ENCODE measurements at places on chromosomes 7 and 10. TPM values are rescaled to one million over a fixed set of nuclear protein-coding genes. Genes with fewer than 3 reads are reported as not detected.

- no peak overlapping the region for H3K27ac ChIP-seq
- no peak for DNase-seq
- H3K27me3 ChIP-seq = no peaks in the 10 kb centered on the region
- no peak overlapping the region for H3K4me3 ChIP-seq
- H3K4me1 ChIP-seq = peaks cover 14% of the 10 kb centered on the region
Measured at GRCh38 chr10:78578929-78579328, 489.8 kb upstream of the ZMIZ1 start.

DENND2A gene
- 23.7 TPM for total RNA-seq

DNA sequence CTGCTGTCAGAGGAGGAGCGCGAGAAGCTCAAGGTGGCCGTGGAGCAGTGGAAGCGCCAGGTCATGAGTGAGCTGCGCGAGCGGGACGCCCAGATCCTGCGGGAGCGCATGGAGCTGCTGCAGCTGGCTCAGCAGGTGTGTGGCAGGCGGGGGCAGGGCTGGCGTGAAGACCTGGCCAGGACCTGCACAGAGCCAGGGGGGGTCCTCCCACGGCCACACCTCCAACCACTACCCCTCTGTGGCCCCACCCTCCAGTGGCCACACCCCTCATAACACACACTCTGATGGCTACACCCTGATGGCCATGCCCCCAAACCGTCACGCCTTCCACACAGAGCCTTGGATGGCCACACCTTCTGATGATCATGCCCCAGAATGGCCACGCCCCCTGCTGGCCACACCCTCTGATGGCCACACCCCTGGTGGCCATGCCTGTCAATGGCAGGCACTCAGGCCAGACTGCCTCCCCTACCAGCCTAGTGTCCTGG is 23.4 kb upstream of the DPYSL4 start:
- no peak overlapping the region for H3K27ac ChIP-seq
- peaks cover 17% of the 10 kb centered on the region for H3K27me3 ChIP-seq
- DNase-seq = peak; percentile 87
- no peaks in the 10 kb centered on the region for H3K36me3 ChIP-seq

DNA sequence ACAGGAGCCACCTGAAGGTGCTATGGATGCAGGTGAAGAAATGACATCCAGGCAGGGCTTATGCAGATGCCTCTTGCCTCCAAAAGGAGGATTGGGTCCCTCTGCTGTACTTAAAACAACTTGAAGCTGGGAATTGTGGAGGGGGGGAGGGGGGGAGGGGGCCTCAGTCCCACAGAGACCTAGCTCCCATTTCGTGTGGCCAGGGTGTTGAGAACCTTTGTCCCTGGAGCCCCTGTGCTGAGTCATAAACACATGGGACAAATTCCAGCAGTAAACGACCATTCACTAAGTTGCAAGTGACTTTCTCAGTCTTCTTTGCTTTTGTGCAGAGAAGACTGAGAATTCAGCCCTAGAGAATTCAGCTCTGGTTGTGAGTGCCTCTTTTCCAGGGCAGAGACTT is 96.5 kb upstream of the PODXL start:
- no peak overlapping the region for H3K4me3 ChIP-seq
- H3K27ac ChIP-seq = no peak overlapping the region
- no peaks in the 10 kb centered on the region for H3K36me3 ChIP-seq
- peaks cover 38% of the 10 kb centered on the region for H3K4me1 ChIP-seq

HABP2 gene
- not detected for total RNA-seq

GRCh38 chr7:90749774-90750173 is 153.7 kb downstream of the CDK14 start:
- H3K4me3 ChIP-seq = no peak overlapping the region
- H3K4me1 ChIP-seq = peaks cover 6% of the 10 kb centered on the region
- H3K27ac ChIP-seq = no peak overlapping the region
- H3K36me3 ChIP-seq = peaks cover 3% of the 10 kb centered on the region
- H3K27me3 ChIP-seq = no peaks in the 10 kb centered on the region

AEBP1 gene
- total RNA-seq = 16.7 TPM

OPALIN gene
- not detected for total RNA-seq

DNA sequence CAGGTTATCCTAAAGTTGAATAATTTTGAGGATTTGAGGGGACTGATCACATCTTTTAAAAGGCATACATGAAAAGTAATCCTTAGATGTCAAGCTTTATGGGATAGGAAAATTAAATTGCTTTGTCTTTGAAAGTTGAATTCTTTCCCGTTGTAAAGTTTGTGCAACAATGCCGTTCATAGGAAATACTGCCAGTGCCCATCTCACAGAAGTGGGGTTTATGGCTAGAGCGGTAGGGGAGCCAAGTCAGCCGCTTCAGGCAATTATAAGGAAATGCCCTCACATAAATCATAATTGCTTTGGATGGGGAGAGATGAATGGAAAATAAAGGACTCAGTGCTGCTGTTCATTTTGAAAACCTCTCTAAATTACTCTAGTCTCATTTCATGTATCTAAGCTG is 18.1 kb downstream of the CDC123 start:
- peaks cover 24% of the 10 kb centered on the region for H3K36me3 ChIP-seq
- no peaks in the 10 kb centered on the region for H3K4me1 ChIP-seq
- no peak overlapping the region for H3K4me3 ChIP-seq
- no peak overlapping the region for H3K27ac ChIP-seq

DNA sequence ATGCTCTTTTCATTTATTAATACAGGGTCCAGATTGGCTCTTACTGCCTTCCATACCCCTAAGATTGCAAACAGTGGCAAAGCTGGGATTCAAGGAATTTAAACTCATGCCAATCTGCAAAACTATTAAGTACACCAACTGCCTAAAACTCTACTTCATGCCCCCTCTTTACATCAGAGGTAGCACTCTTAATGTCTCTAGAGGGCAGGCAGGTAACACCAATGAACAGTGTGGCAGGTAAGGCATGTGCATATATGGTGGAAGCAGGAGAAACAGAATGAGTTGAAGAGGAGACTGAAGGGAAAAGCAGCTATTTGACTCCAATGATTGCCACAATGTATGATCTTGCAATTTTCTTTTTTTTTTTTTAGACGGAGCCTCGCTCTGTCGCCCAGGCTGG is 156.7 kb downstream of the BTAF1 start:
- H3K27ac ChIP-seq = no peak overlapping the region
- H3K36me3 ChIP-seq = no peaks in the 10 kb centered on the region
- no peaks in the 10 kb centered on the region for H3K27me3 ChIP-seq
- no peaks in the 10 kb centered on the region for H3K4me1 ChIP-seq

TFPI2 gene
- total RNA-seq = 1.5 TPM

DNA sequence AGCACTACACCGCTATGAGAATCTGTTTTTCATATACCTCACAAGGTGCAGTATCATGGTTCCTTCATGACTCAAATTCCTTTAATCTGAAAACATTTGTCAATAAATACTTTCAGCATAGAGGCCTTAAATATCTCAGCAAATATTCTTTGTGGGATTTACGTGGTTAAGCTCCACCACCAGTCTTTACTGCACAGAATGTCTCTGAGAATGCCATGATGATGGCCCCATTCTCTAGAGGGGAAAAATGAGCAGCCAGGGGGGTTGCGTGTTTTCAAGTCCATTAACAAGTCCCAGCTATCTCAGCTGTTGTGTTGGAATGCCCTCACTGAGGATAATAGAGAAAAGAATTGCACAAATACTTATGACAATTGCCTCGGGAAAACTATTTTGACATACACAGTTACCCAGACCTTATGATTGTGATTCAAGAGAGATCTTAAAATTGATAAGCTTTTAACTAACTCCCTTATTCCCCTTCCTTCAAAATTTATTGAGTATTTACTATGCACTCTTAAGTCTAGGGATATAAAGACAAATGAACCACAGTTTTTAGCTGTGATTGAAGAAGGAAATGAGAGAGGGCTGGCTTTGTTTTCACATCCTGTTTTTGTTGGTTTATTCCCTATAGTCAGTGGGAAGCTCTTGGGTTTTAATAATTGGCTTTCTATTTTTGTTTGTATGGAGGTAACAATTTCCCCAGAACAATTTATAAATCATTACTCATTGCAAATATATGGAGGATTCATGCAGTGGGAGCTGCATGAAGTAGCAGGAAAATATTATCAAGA is 176.5 kb upstream of the VWC2 start:
- no peak overlapping the region for H3K4me3 ChIP-seq
- H3K4me1 ChIP-seq = no peaks in the 10 kb centered on the region
- H3K27ac ChIP-seq = no peak overlapping the region

OR6B1 gene
- not detected for total RNA-seq

- no peak for DNase-seq
- H3K4me1 ChIP-seq = no peaks in the 10 kb centered on the region
- H3K36me3 ChIP-seq = no peaks in the 10 kb centered on the region
- no peak overlapping the region for H3K4me3 ChIP-seq
- H3K27me3 ChIP-seq = no peaks in the 10 kb centered on the region
Measured at GRCh38 chr7:40531956-40532355, 397.2 kb downstream of the SUGCT start.

GRCh38 chr7:111414374-111414773 is 147.9 kb downstream of the IMMP2L start:
- no peaks in the 10 kb centered on the region for H3K27me3 ChIP-seq
- no peaks in the 10 kb centered on the region for H3K36me3 ChIP-seq
- peaks cover 7% of the 10 kb centered on the region for H3K4me1 ChIP-seq
- no peak overlapping the region for H3K4me3 ChIP-seq

DNA sequence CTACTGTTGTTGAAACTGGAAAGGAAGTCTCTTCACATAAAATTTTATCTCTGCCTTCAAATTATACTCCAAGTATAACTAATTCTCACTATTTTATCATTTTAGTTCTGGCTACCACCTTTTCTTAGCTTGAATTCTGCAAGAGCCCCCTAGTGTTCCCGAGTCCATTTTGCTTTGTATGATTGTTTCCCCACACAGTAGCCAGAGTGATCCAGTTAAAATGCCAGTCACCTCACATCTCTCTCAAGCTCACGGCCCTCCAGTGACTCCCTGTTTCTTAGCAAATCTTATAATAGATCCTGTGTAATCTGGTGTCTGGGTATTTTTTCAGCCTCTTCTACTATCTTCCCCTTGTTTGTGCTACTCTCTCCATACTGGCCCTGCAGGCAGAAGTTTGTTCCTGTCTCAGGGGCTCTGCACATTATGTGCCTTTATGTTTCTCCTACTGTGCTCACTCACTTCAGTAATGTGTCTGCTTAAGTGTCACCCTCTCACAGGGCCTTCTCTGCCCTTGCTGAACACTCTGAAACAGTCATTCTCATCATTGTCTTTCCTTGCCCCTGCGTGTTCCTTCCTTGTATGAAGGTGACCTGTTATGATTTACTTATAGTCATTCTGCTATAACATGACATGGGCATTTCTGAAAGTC is 8.9 kb downstream of the WAC start:
- DNase-seq = peak; percentile 22
- H3K27me3 ChIP-seq = no peaks in the 10 kb centered on the region
- no peak overlapping the region for H3K27ac ChIP-seq

- no peaks in the 10 kb centered on the region for H3K27me3 ChIP-seq
- no peaks in the 10 kb centered on the region for H3K36me3 ChIP-seq
- H3K4me1 ChIP-seq = no peaks in the 10 kb centered on the region
- no peak overlapping the region for H3K4me3 ChIP-seq
Measured at GRCh38 chr10:66983475-66983818, 57.6 kb downstream of the LRRTM3 start.

DNA sequence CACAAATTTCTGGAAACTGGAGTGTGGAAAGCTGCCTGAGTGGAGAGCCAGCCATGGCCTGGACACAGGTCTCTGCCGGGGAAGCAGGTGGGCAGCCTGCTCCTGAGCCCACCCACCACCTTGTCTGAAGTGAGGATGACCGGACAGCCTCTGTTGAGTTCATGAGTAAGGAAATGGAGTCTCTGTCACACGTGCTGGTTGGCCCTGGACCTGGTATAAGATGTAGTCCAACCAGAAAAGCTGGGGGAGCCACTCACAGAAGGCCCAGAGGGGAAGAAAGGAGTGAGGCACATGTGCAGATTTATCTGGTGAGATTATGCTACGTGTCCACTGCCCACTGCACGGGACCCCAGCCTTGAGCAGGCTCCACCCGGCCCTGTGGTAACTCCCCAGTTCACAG is 383.5 kb downstream of the GRID1 start:
- no peak overlapping the region for H3K4me3 ChIP-seq
- no peak for DNase-seq
- no peaks in the 10 kb centered on the region for H3K27me3 ChIP-seq

DNA sequence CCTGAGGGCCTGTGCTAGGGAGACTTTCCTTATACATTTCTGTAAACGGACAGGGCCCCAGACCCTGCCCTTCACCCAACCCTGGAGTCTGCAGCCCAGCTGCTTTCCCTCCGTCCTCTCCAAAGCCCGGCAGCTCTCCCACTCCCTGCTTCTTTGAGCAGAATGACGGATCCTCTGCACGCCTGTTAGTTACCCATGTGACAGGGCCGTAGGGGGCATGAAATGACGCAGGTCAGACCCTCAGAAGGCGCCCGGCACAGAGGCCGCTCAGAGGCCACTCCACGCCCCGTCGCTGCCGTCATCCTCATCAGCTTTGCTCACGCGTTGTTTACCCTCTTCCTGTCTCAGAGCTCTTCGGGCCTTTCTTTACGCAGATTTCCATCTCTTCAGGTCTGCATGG is 60.2 kb upstream of the MKRN1 start:
- H3K27ac ChIP-seq = no peak overlapping the region
- no peak for DNase-seq
- H3K4me1 ChIP-seq = peaks cover 20% of the 10 kb centered on the region

TAS2R3 gene
- total RNA-seq = 1.2 TPM

- peaks cover 98% of the 10 kb centered on the region for H3K27me3 ChIP-seq
- DNase-seq = peak; percentile 73
- H3K36me3 ChIP-seq = no peaks in the 10 kb centered on the region
- H3K4me3 ChIP-seq = peak overlapping the region; percentile 83
- H3K27ac ChIP-seq = no peak overlapping the region
Measured at GRCh38 chr10:117544004-117544701, 1.6 kb downstream of the EMX2 start.

DNA sequence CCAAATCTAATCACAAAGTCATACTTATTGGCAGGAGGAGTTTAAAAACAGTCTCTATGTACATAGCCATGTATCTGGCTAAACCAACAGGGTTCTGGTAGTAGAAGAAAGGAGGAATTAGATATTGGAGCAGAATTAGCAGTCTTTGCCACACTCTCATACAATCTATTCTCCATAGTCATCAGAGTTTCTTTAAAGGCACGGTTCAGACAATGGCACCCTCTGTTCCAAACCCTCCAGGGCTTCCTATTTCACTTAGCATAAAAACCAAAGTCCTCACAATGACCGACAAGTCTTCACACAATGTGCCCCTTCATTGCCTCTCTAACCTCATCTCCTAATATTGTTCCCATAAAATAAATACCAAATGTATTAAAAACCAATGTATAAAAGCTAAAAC is 12.7 kb downstream of the ZNF438 start:
- DNase-seq = peak; percentile 57
- H3K27ac ChIP-seq = no peak overlapping the region
- no peak overlapping the region for H3K4me3 ChIP-seq
- H3K27me3 ChIP-seq = no peaks in the 10 kb centered on the region
- H3K36me3 ChIP-seq = no peaks in the 10 kb centered on the region
- H3K4me1 ChIP-seq = peaks cover 29% of the 10 kb centered on the region

GRCh38 chr10:114239117-114239993 is at the start of gene VWA2:
Gene VWA2 (plus strand): TSS chr10:114239254. CDS start chr10:114248714, 9,460 bp downstream.
- H3K27ac ChIP-seq = no peak within 1 kb of the TSS
- peak within 1 kb of the TSS; percentile 59 for H3K4me3 ChIP-seq
- peak; percentile 76 for DNase-seq
- H3K4me1 ChIP-seq = peaks cover 16% of the 10 kb centered on the region

Data from neural progenitor cell (in vitro differentiated cells).